ENCODE measurements at places on chromosomes 6 and 20. TPM values are rescaled to one million over a fixed set of nuclear protein-coding genes. Genes with fewer than 3 reads are reported as not detected.

Gene EYS
- not detected for polyA plus RNA-seq

Gene GINM1
- 41.8 TPM for polyA plus RNA-seq

Gene PREP
- polyA plus RNA-seq: 75.0 TPM

Gene PGC
- polyA plus RNA-seq: not detected

Gene APOM
- polyA plus RNA-seq: 12.0 TPM

Gene PACRG
- 5.0 TPM for polyA plus RNA-seq

Gene SALL4
- not detected for polyA plus RNA-seq

Gene LY6G6C
- not detected for polyA plus RNA-seq

Gene RFX6
- not detected for polyA plus RNA-seq
